ENCODE measurements at places on chromosomes 2 and 18.

DNA sequence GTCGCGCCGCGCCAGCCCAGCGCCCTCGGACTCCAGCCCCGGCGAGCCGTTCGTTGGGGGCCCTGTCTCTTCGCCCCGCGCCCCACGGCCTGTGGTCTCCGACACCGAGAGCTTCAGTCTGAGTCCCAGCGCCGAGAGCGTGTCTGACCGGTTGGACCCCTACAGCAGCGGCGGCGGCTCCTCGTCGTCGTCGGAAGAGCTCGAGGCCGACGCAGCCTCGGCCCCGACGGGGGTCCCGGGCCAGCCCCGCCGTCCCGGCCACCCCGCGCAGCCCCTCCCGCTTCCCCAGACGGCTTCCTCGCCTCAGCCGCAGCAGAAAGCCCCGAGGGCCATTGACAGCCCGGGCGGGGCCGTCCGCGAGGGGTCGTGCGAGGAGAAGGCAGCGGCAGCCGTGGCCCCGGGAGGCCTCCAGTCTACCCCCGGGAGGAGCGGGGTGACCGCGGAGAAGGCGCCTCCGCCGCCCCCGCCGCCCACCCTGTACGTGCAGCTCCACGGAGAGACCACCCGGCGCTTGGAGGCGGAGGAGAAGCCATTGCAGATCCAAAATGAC lies 1.4 kb downstream of the PHLPP1 start:
- DNase-seq = no peak

GRCh38 chr2:24791452-24791851 lies 1.7 kb downstream of the PTRHD1 start:
- no peak for DNase-seq

- no peak for DNase-seq
These were observed 17.7 kb upstream of the COBLL1 start for GRCh38 chr2:164859251-164859818.

- DNase-seq = no peak
These were observed 72.2 kb upstream of the B3GNT7 start for GRCh38 chr2:231323316-231323715.

DNA sequence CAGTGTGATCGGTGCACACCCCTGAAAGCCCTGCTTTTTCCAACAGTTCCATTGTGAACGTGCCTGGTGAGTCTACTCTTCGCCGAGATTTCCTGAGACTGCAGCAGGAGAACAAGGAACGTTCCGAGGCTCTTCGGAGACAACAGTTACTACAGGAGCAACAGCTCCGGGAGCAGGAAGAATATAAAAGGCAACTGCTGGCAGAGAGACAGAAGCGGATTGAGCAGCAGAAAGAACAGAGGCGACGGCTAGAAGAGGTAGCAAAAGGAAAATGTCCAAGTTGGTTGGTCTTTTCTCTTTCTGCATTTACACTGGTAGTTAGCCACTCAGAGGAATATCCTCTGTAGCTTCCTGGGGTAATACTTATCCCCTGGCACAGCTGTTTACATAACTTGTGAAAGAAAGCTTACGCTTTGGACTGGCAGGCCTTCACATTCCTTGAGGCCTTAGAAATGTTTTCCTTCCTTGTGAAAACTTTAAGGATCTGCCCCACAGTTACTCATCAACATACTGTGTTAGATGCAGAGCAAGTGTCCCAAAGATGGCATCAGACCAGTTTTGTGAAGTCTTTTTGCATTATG lies 146.6 kb downstream of the MAP4K4 start:
- DNase-seq = no peak

- no peak for DNase-seq
These were observed 251.5 kb upstream of the THUMPD2 start for GRCh38 chr2:40030456-40030975.

- DNase-seq = no peak
These were observed 13.6 kb downstream of the ADI1 start for GRCh38 chr2:3505771-3506170.

GRCh38 chr2:85779641-85780315 lies 26.0 kb downstream of the ATOH8 start:
- no peak for DNase-seq

DNA sequence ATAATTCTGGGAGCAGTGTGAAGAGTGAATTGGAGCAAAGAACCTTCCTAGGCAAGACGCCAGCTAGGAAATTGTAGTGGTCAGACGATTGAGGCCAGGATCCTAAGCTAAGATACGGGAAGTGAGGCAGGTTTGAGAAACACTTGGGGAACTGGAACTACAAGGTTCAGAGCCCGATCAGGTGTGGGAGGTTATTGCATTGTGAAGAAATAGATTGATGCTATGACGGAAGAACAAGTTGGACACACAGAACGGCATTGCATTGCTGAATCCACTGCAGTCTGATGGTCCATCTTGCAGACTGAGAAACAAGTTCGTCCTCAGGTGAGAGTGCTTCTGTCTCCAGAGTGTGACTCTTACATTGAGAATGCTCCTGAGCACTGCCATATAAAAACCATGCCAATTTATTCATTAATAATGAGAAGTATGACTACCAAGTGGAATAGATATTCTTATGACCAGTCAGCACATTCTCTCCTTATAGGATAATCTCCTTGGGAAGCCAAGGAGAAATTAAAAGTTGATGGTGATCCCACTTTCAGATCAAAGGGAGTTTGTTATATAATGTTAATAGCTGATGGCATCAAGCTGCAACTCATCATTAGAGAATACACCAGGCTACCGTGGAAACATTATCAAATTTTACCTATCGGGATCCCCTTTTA lies 30.9 kb downstream of the ANTXR1 start:
- no peak for DNase-seq

DNA sequence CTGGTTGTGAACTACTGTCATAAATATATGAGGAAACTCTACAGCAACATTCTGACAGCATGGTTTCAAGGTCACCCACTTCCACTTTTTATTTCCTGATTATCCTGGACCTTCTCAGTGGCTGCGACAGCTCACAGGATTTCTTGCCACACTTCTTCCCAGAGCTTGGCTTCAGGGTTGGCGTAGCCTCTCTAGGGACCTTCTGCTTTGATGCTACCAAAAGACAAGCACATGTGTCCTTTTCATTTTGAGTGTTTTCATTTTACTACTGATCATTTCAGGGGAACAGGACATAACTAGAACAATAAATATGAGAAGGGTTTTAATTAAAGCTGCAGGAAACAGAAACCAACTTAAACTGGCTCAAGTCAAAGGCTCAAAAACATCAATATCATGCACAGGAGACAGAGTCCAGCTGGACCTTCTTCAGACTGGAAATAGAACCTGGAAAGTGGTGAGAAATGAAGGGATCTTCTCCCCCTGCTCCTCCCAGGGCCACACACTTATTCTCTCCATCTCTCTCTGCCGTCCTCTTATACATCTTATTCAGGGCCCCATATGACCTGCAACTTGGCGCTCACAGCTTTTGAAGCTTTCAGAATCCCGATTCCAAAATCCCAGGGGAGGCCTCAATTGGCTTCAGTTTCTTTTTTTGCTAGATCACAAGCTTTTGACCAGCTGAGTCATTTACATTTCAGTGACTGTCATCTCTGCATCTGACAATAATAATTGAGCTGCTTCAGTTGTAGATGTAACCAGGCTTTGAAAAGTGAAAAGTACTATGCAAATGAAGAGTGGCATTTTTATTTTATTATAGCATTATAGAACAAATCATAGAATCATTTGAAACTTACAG lies 9.7 kb downstream of the VIT start:
- no peak for DNase-seq

DNA sequence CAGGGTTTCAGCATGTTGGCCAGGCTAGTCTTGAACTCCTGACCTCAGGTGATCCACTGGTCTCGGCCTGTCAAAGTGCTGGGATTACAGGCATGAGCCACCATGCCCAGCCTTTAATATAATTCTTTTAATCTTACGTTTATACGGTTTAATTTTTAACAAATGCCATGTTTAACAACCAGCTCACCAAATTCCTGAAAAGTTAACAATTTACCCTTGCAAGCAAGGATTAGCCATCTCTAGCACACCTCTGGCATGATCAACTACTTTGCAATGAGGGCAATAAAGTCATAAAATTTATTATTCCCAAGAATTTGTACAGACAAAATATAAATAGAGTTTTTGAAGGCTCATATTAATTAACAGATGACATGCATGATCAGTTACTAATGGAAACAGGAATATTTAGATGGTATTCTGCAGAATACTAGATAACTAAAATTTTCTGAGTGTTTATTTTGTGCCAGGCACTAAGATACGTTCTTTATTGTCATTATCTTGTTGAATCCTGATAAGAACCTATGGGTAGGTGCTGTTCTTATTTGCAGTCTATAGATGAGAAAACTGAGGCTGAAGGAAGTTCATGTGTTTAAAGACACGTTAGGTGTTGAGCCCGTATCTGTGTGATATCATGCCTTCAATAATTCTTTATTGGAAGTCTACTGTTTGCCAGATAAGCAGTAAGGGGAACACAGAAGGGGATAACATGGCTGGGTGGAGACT lies 190.1 kb downstream of the CDCA7 start:
- no peak for DNase-seq

DNA sequence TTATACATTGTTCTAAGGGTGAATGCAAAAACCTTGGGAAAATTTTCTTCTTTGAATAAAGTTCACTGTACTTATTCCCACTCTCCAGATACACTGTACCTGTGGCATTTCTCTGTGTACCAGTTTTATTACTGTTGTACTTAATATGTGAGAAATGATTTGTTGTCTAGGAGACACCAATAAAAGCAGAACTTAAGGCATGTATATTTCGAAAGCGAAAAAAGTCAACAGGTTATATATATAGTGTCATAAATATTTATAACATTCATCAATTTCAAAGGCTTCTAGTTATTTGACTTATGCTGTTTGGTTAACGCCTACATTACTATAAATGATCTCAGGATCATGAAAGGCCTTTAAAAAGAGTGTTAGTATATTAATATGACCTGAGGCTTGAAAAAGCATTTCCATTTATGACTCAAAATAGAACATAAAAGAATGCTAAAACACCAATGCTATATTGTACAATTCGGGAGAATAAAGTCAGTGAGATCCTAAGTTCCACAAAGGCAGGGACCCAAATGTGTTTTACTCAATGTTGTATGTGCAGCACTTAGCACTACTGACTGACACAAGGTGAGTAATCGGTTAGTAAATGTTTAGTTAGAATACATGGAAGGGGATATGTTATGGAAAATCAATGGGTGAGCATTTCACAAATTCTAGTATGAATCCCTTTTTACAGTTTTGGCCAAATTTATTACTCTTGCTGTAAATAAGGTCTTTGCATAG lies 32.2 kb upstream of the HNRNPA3 start:
- DNase-seq = no peak

- no peak for DNase-seq
These were observed 209.0 kb downstream of the DYM start for GRCh38 chr18:49251451-49251850.

GRCh38 chr18:79732721-79733025 lies 53.1 kb downstream of the CTDP1 start:
- no peak for DNase-seq

- DNase-seq = no peak
These were observed 176.3 kb downstream of the NOL4 start for GRCh38 chr18:34048423-34048822.

GRCh38 chr2:181602017-181602416 lies 54.9 kb downstream of the CERKL start:
- no peak for DNase-seq

GRCh38 chr2:240287496-240288086 lies 147.1 kb upstream of the OTOS start:
- DNase-seq = no peak

GRCh38 chr2:165067643-165068486 lies 112.5 kb upstream of the SLC38A11 start:
- no peak for DNase-seq

DNA sequence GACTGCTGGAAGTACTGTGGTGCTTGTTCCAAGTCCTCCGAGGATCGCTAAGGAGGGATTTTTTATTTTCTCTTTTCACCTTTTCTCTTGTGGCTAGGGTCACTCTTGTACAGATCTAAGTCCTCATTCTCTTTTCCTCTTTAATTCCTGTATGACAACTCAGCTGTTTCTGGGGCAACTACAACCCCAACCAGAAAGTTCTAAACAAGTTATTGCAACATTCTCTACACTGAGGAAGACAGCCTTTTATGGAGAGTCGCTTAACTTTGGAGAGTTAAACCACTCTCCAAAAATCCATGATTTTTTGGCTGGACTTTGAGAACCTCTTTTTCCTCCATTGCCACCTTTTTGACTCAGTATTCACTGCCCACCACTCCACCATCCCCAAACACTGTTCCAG lies 74.0 kb upstream of the SESTD1 start:
- DNase-seq = no peak

DNA sequence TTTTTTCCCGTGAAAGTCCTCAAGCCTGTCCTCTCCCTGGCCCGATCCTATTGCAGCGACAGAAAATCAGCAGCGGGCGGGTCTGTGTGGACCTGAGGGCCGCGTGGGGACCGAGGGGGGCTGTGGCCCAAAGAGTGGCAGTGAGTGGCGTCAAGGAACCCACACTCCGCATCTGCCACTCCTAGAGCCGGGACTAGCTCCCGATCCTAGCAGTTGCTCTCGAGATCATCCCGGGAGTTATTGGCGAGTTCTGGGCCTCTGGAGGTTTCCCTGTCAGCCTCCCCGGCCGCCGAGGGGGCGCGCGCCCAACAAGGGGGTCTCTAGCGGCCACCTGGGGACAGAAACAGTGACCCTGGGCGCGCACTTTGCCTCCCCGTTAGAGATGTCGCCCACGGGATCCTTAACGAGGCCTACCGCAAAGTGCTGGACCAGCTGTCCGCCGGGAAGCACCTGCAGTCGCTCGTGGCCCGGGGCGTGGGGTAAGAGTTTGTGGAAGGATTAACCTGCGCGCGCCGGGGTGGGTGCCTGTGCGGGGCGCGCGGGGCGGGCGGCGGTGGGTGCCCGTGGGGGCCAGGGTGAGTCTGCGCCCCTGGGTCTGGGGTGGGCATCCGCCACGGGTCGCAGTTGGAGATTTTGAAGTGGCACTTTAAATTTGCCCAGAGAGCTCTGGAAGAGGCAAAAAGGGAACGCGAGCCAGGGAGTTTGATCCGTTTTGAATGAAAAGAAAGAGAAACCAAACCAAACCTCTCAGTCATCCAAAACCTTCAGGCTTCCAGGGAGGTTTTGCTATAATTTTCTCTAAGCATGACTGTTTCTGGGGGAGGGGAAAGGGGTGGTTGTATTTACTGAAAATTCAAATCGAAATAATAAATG lies 3.5 kb downstream of the ADCYAP1 start:
- no peak for DNase-seq

DNA sequence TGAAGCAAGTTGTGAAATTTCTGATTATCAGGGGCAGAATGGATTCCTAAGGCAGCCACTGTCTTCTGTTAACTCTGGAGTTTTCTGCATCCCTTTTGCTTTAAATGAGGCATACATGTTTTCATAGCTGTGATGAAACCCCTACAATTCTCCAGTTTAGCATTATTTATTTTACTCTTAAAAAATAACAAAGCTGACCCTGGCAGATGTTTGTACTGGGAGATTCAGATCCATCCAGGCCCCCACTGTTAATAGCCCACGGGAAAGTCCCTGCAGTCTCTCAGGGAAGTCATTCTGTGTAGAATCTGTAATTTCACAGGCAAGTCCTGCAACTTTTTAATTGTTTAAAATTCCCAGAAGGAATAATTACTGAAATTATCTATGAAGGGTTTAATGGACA lies 353 bp upstream of the SULT1C4 start:
- DNase-seq = no peak
